Non-pigmented ciliary epithelial cell (primary cell): ENCODE measurements at places on chromosomes 1 and 21.
A peak's percentile ranks its signal among the peaks of the same experiment; 100 is the strongest.

DNA sequence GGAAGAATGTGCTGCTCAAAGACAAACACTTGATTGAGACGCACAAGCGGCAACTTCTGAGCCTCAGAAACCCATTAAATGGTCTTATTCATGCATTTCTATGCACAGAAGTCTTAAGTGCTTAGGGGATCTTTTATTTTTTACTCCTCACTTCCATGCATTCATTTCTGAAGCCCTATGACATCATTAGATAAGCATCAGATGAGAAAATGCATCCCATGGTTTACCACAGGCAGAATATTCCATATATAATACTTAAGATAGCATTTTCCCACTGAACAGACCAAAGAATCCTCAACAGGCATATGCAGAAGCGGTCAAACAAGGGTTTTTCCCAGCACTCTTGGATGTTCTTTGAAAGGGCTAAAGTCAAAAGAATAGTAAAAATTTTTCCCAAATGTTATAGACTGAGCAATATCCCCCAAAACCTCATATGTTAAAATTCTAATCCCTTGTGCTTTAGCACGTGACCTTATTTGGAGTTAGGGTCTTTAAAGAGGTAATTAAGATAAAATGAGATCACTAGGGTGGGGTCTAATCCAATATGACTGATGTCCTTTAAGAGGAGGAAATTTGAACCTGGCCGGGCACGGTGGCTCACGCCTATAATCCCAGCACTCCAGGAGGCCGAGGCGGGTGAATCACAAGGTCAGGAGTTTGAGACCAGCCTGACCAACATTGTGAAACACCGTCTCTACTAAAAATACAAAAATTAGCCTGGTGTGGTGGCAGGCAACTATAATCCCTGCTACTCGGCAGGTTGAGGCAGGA, 22.6 kb upstream of the FAM89A start:
- peak; percentile 64 for DNase-seq

DNA sequence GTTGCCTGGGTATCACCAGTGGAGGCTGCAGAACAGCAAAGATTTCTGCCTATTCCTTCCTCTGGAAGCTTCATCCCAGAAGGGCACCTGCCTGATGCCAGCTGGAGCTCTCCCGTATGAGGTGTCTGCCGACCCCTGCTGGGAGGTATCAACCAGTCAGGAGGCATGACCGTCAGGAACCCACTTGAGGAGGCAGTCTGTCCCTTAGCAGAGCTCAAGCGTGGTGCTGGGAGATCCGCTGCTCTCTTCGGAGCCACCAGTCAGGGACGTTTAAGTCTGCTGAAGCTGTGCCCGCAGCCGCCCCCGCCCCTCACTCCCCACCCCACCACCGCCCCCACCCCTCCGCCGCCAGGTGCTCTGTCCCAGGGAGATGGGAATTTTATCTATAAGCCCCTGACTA, 23.1 kb upstream of the HFM1 start:
- no peak for DNase-seq

- DNase-seq: no peak
Observed at GRCh38 chr1:62285440-62285839, 33.8 kb downstream of the KANK4 start.

- no peak for DNase-seq
Observed at GRCh38 chr1:184513966-184514365, 127.1 kb downstream of the C1orf21 start.

DNA sequence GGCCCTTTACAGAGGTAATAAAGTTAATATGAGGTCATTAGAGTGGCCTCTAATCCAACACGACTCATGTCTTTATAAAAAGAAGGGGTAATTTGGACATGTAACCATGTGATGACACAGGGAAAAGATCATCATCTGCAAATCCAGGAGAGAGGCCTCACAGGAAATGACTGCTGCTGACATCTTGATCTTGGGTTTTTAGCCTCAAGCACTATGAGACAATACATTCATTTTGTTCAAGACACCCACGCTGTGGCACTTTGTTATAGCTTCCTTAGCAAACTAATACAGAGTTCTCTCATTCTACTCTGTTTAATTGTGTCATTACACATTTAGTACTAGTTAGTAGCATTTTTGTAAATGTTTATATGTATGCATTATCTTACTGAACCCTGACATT, 64.0 kb upstream of the RUNX1 start:
- DNase-seq: no peak

DNA sequence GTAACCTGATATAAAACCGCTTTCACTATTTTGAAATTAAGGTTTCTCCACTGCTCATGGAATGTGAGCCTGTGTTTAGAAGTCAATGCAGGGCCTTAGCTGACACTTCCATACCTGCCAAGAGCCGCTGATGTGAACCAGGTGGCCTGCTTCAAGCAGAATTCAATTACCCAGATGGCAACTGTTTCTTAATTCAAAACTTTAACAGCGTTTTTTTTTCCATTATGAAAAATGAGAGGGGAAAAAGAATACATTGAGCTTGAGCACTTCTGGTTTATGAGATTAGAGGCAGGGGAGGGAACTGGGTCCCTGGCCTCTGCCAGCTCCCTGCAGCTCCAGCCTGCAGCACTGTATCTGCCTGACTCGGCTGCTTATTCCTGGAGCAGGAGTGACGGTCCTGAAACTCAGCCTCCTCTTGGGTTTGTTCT, 7.7 kb upstream of the ATP1A1 start:
- DNase-seq: no peak

DNA sequence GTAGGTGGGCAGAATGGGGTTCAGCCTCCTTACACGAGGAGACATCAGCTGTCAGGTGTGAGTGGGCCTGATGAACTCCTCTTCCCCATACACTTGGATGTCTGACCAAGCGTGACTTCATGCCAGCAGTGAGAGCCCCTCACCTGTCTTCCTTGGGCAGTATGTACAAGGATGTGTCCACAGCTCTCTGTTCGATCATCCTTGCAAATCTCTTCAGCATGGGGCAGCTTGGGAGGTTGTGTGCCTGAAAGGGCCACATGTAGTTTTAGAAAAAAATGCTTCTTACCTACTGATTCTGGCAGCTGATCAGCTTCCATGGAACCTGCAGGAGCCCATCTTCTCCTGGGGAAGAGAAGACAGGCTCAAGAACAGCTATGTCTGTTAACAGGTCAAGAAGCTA, 18.0 kb downstream of the ACP6 start:
- no peak for DNase-seq

GRCh38 chr1:65629788-65630187, 162.9 kb upstream of the PDE4B start:
- DNase-seq: no peak

DNA sequence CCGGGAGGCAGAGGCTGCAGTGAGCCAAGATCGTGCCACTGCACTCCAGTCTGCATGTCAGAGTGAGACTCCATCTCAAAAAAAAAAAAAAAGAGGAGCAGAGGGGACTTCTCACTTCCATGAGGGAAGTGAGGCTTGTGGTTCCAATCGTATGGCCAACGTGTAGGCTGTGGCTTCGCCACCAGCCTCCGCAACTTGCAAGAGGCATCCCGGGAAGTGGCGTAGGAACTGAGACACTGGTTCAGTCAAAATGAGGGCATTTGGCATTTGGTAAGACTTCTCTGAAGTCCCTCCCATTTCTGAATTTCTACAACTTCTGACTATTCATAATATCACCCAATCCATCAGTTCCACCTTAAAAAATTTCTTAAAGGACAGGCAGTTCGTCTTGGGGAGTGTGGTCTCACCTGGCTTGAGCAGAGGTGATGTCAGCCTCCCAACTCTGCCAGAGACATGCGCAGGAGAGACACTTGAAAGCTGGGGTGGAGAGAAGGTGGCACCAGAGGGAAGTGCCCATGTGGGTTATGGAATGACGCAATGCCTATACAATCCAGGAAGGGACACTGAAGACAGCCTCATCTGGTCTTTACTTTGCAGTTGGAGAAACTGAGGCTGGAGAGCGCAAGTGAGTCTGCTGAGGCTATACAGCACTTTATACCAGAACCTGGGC, 17.2 kb downstream of the KAZN start:
- DNase-seq: no peak

GRCh38 chr1:182193908-182194550, 132.5 kb upstream of the ZNF648 start:
- DNase-seq: no peak

DNA sequence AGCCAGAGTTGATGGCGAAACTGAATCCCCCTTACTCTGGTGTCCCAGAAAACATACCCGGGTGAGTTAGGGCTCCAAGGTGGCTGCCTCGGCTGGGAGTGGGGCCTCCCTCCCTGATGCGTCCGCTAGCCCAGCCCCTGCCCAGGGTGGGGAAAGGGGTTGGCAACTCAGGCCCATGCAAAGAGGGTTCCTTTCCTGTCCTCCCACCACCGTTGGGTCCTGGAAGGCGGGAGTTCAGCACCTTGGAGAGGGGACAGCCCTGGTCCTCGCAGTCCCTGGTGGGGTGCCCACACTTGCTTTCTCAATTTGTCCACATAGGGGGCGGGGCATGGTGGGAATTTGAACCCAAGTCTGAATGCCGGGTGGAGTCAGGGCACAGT, 6.1 kb downstream of the SRM start:
- no peak for DNase-seq

DNA sequence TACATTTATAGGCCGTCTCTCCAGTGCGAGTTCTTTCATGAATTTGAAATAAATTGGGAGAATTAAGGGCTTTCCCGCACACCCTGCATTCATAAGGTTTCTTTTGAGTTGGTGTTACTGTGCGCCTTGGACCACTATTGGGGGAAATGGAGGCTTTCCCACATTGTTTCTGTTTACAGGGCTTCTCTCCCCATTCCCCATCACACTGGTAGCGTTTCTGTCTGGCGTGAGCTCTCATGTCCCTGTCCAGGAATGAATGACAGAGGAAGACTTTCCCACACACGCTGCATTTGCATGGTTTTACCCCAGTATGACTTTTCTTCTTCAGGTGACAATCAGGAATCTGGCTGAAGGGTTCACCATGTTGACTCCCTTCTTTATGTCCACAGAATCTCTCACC, 65.0 kb downstream of the UCHL5 start:
- no peak for DNase-seq

GRCh38 chr21:45299864-45300785, 12.4 kb upstream of the POFUT2 start:
- peak; percentile 71 for DNase-seq

GRCh38 chr1:202279806-202280205, 61.9 kb downstream of the UBE2T start:
- no peak for DNase-seq

DNA sequence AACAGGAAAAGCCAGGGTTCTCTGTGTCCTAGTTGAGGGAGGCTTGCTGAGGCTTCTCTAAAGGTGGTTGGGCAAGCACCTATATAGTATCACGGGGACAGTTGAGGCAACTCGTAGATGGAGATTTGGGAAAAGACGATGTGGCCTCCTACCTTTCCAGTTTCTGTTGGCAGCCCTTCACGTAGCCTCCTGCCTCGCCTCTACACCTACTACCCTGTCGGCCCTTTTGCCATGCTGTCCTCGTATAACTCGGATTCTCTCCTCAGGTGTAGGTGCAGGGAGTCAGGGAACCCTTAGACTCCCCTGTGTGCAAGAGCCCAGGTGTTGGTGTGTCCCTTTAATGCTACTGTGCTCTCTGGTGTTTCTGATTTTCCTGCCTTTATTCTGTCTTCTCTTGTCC, 10.3 kb downstream of the ZNF692 start:
- no peak for DNase-seq

GRCh38 chr1:1942753-1943656, 23.9 kb upstream of the TMEM52 start:
- no peak for DNase-seq

DNA sequence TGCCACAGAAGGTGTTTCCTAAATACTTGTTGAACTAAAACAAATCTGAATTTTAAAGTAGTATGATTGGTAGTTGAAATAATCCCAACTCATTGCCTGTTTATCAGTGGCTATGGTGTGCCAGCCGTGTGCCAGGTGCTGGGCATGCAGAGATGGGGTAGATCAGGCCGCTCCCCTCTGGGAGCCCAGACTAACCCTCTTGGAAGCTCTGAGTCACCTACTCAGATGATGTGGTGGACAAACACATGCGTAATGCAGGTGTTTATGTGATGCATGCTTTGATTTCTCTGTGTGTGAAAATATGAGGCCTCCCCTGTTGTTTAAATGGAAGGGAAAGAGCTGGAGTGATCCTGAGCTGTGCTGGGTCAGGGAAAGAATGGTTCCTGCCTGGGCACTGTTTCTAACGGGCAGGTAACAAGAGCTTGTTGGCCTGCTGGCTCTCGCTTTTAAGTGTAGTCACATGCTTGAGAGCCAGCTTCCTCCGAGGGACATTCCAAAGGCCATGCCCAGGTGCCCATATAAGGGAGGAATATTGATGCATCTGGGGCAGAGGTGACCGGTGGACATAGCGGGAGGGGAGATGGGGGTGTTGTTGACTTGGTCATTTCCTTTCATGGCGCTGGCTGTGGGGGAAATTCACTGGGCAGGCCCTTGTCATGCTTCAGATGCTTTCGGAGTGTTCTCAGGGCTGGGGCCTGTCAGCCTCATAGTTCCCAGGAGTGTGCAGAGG, 10.2 kb downstream of the MFN2 start:
- DNase-seq: no peak

- no peak for DNase-seq
Observed at GRCh38 chr21:41167348-41168342, at the start of gene BACE2. BACE2 (plus strand) TSS chr21:41168160; CDS start chr21:41168264, 104 bp downstream.

DNA sequence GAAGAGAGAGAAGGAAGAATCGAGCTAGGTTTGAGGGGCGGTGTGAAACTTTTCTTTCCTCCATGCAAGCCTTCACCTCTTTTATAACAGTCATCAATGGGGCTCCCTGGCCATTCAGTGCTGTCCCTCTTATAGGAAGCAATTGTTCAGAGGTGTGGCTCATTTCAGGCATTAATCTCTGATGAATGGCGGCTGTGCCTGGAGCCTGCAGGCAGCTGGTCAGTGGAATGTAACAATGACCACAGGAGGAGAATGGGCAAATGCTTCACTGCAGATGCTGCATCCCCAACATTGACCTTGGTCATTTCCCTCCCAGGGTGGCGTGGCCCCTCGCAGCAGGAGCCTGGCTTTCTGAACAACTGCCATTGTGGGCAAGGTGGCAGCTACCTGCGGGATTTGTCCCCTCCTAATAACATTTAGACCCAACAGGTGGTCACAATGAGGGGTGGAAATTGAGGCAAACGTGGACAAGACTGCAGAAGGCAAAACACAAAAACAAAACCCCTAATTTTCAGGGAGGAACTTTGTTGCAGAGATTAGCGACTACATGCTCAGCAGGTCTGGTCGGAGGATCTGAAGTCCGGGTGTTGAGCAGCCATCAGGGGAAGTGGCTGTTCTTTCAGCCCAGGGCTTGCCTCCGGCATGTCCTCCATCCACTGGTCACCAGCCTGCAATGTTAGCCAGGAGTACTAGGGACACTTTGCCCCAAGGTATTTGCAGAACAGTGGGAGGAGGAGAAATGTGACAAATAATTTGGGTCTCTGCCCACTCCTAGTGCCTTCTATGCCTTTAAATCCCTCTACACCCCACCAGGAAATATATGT, 97.3 kb upstream of the PAXBP1 start:
- no peak for DNase-seq

- no peak for DNase-seq
Observed at GRCh38 chr1:157955857-157956256, 37.6 kb upstream of the KIRREL1 start.

GRCh38 chr1:22694172-22694571, 16.5 kb upstream of the EPHB2 start:
- no peak for DNase-seq

GRCh38 chr1:89910780-89911179, 84.1 kb upstream of the ZNF326 start:
- peak; percentile 64 for DNase-seq

- no peak for DNase-seq
Observed at GRCh38 chr21:16800536-16801275, 712.1 kb upstream of the CXADR start.
